Tongue (tissue), 3 donors: ENCODE measurements at places on chromosomes 2 and 18.

GRCh38 chr2:197191940-197192322 lies 118.6 kb downstream of the ANKRD44 start:
- DNase-seq = no peak

GRCh38 chr2:205771666-205772065 lies 89.4 kb downstream of the NRP2 start:
- DNase-seq = no peak

DNA sequence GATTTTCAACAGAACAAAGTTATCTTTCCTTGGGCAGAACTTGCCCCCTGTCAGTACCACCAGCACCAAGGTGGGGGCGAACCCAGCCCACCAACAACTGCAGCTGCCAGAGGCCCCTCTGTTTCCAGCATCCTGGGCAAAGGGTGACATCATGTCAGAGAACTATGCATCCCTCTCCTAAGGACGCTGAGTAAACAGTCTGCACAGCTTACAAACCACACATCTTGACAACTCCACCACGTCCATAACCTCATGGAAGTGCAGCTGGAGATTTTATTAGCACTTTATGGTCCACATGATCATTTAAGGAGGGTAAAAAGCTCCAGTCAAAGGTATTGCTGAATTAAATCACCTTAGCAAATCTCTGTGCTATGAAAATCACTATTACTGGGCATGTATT lies 40.4 kb downstream of the PIEZO2 start:
- DNase-seq = no peak

GRCh38 chr2:233351423-233351822 lies 2.9 kb upstream of the DGKD start:
- DNase-seq = no peak

DNA sequence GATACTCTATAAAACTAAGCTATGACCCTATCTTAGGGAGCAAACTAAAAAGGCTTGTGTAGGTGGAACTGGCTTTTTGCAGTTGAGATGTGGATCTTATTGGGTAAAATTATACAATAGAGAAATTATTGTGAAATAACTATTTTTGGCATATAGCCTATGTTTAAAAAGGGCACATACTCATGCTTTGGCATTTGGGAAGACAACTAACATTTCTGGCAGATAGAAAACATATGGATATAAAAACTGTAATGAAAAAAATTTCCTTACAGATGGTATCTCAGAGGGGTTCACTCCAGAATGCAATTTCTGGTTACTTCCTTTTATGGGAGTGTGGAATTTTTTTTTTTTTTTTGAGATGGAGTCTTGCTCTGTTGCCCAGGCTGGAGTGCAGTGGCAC lies 120.1 kb upstream of the CCDC195 start:
- no peak for DNase-seq

- no peak for DNase-seq
These were observed 238.4 kb downstream of the ZEB2 start for GRCh38 chr2:144281476-144281875.

GRCh38 chr2:237547841-237548416 lies 18.4 kb upstream of the PRLH start:
- DNase-seq = no peak

DNA sequence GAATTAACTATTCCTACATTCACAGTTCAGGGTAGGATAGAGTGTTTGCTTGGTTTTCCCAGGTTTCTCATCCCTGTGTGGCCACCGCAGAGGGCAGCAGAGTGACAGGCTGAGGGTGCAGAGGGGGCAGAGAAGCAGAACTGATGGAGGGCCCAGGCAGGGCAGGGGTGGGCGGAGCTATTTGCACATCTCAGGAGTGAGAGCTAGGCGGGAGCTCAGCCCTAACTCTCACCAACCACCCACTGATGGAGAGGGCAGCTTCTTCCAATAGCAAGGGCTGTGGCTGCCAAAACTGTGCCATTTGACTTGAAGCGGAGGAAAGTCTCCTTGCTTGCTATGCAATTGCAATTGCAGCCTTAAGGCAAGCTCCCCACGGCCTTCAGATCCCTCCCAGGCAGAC lies 12.0 kb upstream of the DARS1 start:
- DNase-seq = peak; percentile 65

- peak; percentile 24 for DNase-seq
These were observed 300.7 kb upstream of the MEIS1 start for GRCh38 chr2:66134138-66134701.

DNA sequence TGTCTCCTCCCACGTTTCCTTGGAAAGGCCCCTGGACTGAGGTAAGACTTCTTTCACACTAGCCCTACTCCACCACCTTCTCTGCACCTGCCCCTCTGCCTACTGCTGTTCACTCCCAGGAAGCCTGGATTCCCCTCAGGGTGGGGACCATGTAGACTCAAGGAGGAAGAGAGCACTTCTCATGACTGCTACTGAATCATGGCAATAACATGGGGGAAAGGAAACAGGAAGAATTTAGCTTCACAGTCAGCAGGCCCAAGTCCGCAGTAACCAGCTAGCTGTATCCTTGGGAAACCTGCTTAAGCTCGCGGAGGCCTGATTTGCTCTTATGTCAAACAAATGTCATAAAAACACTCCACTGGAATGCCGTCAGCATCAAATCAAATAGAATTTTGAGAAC lies 126.2 kb upstream of the CAPN13 start:
- peak; percentile 8 for DNase-seq

DNA sequence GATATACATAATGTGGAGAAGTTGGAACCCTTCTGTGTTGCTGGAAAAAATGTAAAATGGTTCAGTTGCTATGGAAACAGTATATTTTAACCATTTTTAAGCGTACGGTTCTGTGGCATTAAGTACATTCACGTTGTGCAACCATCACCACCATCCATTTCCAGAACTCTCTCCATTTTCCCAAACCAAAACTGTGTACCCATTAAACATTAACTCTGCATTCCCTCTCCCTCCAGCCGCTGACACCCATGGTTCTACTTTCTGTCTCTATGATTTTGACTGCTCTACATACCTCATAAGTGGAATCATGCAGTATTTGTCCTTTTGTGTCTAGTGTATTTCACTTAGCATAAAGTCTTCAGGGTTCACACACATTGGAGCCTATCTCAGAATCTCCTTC lies 67.3 kb downstream of the LDLRAD4 start:
- DNase-seq = no peak
